Femur (tissue), 1 donor: ENCODE measurements at places on chromosomes 11 and 22.

DNA sequence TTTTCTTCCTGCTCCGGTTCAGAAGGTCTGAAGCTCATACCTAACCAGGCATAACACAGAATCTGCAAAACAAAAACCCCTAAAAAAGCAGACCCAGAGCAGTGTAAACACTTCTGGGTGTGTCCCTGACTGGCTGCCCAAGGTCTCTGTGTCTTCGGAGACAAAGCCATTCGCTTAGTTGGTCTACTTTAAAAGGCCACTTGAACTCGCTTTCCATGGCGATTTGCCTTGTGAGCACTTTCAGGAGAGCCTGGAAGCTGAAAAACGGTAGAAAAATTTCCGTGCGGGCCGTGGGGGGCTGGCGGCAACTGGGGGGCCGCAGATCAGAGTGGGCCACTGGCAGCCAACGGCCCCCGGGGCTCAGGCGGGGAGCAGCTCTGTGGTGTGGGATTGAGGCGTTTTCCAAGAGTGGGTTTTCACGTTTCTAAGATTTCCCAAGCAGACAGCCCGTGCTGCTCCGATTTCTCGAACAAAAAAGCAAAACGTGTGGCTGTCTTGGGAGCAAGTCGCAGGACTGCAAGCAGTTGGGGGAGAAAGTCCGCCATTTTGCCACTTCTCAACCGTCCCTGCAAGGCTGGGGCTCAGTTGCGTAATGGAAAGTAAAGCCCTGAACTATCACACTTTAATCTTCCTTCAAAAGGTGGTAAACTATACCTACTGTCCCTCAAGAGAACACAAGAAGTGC is 661 bp upstream of the MALAT1 start:
- DNase-seq = peak; percentile 75

DNA sequence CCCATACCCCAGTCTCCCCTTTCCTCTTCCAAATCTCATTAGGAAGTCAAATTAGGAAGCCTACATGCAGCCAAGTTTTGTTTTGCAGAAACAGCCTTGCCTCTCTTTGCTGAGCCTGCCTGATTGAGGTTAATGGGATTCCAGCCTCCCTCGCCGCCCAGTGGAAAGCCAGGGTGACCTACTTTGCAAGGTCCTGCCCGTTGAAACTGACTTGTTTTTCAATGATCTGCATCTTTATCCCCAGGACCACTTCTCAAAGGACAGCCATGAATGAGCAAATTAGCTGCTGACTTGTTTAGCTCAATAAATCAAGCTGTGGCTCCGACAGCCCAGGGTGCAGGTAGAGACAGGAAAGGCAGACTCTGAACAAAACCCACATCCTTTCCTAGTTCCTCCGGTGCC is 110.4 kb downstream of the RRAS2 start:
- DNase-seq = no peak

- no peak for DNase-seq
Measured at GRCh38 chr11:35144136-35144741, 5.3 kb downstream of the CD44 start.

DNA sequence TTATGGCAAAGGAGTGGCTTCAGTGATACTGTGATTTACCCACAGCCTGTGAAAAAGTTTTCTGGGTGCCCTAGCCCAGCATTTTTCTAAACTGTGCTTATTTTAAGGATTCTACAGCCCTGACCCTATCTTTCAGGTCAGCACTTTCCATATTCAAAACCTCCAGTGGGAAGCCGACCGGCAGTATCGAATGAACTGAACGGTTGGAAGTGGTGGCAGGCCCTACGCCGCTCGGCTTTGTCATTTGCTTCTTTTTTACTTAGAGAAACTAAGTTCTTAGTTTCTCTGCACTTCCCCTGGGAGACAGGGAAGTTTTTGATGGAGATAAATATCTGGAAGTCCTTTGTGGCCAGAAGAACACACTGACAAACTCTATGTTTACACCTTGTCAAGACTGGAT is 994 bp downstream of the GLB1L2 start:
- no peak for DNase-seq

DNA sequence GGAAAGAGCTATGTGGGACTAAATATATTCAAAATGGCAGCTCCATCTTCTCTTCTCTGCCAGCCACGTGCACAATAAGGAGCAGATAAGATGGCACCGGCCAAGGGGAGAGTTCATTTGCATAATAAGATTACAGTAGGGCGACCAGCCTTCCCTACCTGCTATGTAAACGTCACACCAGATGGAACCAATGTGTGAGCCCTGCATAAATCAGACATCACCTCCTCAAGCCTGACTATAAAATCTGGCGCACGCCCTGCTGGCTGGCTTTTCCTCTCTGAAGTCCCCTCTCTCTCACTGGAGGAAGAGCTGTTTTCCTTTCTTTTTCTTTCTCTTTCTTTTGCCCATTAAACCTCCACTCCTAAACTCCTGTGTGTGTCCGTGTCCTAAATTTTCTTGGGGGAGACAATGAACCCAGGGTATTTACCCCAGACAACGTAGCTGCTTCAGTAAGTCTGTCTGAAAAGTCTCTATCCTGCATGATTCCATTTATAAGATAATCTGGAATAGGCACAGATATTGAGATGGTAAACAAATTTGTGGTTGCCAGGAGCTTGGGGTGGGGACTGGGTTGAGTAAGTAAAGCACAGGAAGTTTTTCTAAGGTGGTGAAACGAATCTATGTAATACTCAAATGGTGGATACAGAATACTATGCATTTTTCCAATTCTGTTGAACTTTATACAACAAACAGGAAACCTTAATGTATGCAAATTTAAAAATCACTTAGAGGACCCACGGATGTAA is 670.0 kb upstream of the KIRREL3 start:
- DNase-seq = no peak

DNA sequence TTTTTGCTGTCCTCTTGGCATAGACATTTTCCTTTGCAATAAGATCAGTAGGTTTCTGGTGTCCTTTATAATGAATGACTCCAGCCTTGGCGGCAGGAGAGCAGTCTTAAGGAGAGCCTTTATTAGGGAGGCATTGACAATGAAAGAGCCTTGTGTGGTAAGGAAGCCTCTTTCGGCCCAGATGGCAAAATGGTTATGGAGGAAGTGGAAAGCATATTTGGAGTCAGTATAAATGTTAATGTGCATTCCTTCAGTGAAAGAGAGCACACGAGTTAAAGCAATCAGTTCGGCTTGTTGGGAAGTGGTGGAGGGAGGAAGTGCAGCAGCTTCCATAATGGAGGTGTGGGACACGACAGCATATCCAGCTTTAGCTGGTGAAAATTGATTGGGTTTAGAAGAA is 18.1 kb upstream of the ANO1 start:
- no peak for DNase-seq

- DNase-seq = no peak
Measured at GRCh38 chr11:101459020-101459419, 124.8 kb downstream of the TRPC6 start.

DNA sequence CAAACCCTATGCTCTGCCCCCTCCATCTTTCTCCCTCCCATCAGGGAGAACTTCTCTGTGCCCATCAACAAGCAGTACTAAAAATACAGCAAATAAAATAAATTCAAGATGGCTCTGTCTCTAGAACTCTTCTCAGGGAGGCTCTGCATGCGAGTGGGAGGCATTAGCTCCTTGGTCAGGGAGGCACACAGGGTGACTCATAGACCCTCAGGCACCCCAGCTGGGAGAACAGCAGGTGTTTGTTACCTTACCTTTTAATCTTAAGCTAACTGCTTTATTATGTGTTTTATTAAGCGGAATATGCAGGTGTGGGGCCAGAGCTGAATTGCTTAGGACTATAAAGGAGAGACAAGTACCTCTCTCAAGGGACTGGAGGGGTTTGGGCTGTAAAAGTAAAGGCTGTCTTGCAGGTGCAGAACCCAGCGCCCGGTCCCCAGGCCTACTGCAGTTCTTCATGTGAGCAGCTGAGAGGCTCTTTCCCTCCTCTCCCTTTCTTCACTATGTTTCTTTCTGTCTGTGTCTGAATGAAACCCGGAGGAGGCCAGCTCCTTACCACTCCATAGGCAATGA is 20.8 kb downstream of the CSNK2A3 start:
- no peak for DNase-seq

DNA sequence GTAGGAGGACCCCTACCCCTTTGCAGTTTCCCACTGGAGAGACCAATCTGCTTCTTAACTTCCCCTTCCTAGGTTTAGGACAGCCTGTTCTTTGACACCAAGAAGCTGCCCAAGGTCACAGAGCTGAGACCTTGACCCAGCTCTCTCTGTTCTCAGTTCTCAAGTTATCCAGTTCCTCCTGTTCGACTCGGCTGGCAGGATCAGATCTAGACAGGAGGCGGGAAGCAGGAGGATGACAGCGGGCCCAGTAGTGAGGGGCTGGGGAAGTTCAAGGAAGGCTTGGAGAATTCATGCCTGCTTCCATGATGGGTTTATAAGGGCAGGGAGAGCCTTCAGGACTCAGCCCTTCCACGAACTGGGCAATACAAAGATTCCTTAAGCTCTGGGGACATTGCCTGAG is 210.6 kb downstream of the DSCAML1 start:
- DNase-seq = no peak

DNA sequence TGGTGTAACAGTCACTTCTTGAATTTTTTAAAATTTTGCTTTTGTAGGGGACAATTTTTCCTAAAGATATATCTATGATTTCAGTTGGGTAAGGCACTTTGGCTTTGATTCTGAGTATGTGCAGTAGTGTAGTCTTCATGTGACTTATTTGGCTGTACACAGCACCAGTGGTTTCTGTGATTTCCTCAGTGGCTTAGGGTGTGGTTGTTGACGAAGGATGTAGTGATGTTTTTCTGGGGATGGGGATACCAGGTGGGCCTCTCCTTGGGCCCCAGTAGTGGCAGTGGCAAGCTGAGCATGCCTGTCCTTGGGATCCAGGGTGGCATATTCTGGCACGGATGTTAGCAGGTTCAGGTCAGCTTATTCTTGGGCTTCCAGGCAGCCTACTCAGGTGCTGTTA is 364.9 kb upstream of the CADM1 start:
- no peak for DNase-seq

DNA sequence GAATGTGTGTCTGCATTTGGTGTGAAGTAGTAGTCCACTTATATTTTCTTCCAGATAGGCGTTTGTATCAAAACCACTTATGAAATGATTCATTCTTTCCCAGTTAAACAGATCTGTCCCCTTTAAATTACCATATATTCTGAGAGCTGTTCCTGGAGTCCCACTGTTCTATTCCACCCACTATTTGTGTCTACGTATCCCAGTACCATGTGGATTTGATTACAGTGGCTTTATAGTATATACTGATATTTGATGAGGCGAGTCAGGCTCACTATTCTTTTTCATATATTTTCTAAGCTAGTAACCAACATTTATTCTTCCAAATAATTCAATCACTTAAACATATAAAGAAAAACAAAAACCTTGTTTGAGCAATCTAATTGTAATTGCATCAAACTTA is 81.9 kb upstream of the RASSF10 start:
- no peak for DNase-seq

- DNase-seq = no peak
Measured at GRCh38 chr11:2272228-2272945, 2.0 kb upstream of the ASCL2 start.

DNA sequence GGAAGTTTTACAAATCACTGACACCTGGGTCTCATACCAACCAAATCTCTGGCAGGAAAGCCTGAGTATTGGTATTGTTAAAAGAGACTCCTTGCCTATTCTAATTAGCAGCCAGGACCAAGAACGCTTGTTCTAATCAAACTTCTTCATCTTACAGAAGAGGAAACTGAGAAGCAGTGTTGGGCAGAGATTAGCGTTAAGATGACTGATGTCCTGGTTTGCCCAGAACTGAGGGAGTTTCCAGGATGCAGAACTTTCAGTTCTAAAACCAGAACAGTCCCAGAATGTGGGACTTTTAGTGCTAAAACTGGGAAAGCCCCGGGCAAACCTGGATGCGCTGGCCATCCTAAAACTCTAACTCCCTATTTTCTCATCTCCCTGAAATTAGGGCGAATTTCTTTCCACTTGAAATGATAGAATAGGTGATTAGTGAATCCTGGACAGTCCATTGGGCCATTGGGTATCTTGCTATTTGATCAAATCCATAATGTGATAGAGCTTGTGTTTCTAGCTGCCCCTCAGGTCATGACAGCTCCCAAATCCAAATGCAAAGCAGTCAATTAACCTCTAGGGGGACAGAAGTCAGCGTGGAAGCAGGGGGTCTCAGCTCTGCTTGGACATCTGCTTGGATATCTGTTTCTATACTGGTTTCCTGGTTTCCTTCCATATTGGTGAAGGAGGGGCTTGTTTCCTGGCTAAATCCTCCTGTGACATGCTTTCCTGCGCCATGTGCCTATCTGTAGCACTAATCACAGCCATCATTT is 16.0 kb upstream of the TMPRSS13 start:
- no peak for DNase-seq

DNA sequence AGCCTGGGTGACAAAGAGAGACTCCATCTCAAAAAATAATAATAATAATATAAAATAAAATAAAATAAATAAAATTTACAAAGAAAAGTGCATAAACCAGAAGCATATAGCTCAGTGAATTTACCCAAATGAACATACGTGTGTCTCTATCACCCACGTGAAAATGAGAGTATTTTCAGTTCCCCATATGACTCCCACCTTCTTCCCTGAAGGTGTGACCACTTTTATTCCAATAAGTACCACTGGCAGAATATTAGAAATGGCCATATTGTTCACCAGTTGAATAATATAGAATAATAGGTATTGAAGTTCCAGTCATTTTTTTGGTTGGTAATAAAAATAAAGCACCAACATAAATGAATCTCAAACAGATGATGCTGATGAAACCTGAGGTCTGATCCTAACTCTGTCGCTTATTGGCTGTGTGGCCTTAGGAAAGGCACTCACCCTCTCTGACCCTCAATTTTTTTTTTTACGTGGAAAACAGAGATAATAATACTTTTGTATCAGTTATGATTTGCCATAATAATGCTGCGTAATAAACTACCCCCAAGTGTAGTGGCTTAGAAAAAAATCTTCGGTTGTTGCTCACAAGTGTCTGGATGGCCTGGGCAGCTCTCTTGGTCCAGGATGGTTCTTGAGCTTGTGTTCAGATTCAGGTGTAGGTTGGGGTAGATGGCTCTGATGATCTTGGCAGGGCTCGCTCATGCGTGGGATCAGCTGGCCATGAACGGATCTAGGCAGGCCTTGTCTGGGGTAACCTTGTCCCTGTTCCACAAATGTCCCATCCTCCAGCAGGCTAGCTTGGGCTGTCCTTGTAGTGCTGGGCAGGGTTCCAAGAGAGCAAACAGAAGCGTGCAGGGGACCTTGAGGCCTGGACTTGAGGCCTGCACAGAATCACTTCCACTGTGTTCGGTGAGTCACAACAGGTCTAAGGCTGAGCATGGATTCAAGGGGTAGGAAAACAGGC is 88.1 kb downstream of the MYO18B start:
- DNase-seq = no peak

GRCh38 chr11:115580416-115580815 is 76.2 kb upstream of the CADM1 start:
- no peak for DNase-seq

GRCh38 chr22:44733426-44734106 is 18.8 kb upstream of the ARHGAP8 start:
- DNase-seq = no peak

- no peak for DNase-seq
Measured at GRCh38 chr11:95156133-95156721, 66.6 kb downstream of the ENDOD1 start.

GRCh38 chr11:117217141-117218084 is 14.5 kb downstream of the PCSK7 start:
- peak; percentile 19 for DNase-seq

GRCh38 chr11:26086028-26086427 is 245.9 kb upstream of the ANO3 start:
- no peak for DNase-seq
